Stimulated activated CD8-positive, alpha-beta memory T cell treated with anti-CD3 and anti-CD28 coated beads, Interleukin-4, amount 100 ng/mL, for 4 hours (primary cell): ENCODE measurements at places on chromosomes 2 and 18.
A peak's percentile ranks its signal among the peaks of the same experiment; 100 is the strongest.

DNA sequence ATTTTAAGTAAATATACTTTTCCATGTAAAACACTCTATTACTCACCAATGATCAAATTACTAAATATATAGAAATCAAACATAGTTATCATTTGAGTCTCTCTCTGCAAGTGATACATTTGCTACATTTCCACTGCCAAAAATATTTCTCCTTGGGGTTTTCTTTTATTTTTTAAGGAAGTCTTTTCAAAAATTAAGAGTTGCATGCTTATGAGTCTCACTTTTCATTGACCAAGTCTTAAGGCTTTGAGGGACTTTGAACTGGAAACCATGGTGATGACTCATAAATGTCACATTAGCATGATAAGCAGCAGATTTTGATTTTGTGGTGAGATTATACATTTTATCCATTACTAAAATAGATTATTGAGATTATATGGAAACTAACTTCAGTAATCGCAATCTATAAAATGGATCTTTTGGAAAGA lies 152.9 kb downstream of the FAM124B start:
- DNase-seq, result no peak

DNA sequence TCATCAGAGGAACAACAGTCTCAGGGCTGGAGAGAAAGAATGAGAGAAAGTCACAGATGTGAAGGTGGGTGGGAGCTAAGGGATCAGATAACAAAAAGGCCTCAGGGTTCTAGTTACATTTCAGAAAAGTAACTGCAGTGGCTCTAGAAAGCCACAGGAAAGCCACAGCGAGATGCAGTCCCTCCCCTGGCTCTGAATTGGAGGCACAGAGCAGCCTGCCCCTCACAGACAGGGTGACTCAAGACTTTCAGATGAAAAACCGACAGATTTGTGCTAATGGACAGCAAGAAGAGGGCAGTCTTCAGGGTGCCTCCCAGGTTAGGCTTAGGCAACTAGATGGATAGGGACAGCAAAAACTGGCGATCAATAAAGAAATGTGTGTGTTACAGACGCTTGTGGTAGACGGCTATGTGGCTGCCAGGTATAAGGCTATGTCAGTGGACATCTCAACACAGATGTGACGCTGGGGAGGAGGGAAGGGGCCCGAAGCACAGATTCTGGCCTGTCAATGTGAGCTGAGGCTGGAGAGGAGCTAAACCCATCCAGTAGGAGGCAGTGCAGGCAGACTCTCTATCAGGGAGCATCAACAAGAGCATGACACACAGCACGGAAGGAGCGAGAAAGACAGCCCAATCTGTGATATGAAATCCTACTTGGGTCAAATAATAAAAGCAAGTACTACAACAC lies 26.2 kb downstream of the UNC50 start:
- DNase-seq, result no peak

GRCh38 chr2:65363879-65364666 lies 68.3 kb downstream of the SPRED2 start:
- no peak for DNase-seq

- DNase-seq, result peak; percentile 56
Observed at GRCh38 chr2:97718051-97718882, 4.9 kb downstream of the ZAP70 start.

- DNase-seq, result no peak
Observed at GRCh38 chr18:23881778-23882177, 132.8 kb upstream of the TTC39C start.

- DNase-seq, result no peak
Observed at GRCh38 chr2:37332560-37332959, 7.9 kb upstream of the PRKD3 start.

GRCh38 chr2:203893401-203893800 lies 25.8 kb downstream of the CTLA4 start:
- no peak for DNase-seq

- DNase-seq, result no peak
Observed at GRCh38 chr2:208315081-208315788, 49.2 kb downstream of the PIKFYVE start.

- DNase-seq, result no peak
Observed at GRCh38 chr18:49677081-49677480, 115.2 kb downstream of the LIPG start.

GRCh38 chr18:65547046-65547445 lies 203.8 kb upstream of the CDH7 start:
- DNase-seq, result no peak

- DNase-seq, result no peak
Observed at GRCh38 chr2:135227386-135227785, 175.3 kb downstream of the RAB3GAP1 start.

GRCh38 chr18:56873441-56874140 lies 222.4 kb downstream of the WDR7 start:
- no peak for DNase-seq

DNA sequence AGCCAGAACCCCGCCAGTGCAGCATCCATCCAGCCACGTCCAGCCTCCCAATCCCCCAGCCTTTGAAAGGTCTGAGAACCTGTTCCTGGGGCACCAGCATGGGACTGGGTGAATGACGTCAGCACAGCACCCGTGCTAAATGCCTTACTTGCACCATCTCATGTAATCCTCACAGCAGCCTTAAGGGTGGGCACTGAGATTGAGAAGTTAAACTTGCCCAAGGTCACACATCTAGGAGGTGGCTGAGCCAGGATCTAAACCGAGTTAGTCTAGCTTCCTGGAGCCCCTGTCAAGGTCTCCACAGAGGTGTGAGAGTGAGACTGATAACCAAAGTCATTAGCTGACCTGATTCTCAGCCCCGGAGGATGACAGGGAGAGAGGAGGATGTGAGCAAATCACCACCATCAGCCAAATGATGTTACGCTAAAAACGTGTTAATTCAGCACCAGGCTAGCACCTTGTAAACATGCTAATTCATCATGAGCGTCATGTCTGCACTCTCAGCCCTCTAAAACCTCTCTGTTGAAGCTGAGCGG lies 4.6 kb downstream of the CD8A start:
- no peak for DNase-seq

DNA sequence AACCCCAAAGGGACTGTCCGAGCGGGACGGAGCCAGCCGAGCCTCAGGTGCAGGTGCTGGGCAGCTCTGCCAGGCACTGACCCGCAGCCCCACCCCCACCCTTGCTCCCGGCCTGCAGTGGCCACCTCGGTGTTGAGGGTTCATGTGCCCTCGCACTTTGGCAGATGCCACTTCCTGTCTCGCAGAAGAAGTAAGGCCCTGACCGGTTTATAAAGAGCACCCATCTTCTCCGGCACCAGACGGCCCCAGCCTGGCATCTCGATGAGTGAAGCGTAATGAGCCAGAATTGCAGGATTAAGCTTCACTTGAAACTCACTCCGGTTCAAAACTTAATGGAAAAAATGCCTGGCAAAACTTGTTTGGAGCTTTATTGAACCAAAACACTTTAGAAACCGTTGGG lies 10.9 kb upstream of the NFATC1 start:
- DNase-seq, result no peak

DNA sequence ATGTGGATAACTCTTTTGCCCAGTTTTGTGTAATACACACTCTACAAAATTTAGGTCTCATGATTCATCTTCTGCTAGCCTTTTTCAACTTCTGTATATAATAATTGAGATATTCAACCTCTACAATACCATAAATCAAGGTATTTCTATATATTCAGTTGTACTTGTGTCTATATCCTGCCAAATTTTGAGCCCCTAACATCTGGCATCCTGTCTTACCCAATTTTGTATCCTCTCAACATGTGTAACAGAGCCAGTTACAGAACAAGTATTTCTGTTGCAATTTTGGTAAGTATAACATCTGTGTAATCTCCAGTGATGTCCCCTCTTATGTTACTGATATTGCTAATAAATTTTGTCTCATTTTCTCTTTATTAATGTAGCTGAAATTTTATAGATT lies 145.8 kb downstream of the TRIB2 start:
- DNase-seq, result no peak

GRCh38 chr2:45745231-45745630 lies 93.8 kb downstream of the PRKCE start:
- DNase-seq, result no peak

DNA sequence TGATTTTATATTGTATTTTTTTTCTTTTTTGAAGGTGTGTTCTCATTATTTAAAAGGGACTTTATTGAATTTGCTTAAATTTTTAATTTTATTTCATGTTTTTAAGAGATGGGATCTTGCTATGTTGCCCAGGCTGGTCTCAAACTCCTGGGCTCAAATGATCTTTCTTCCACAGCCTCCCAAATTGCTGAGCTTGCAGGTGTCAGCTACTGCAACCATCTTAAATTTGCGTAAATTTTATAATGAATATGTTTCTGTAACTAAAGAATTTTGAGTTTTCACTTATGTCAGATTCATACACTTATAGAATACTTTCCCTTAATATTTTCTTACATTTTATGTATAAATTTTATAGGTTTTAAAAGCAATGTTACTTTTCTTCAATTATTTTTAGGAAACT lies 157.8 kb downstream of the ZNF804A start:
- DNase-seq, result no peak

DNA sequence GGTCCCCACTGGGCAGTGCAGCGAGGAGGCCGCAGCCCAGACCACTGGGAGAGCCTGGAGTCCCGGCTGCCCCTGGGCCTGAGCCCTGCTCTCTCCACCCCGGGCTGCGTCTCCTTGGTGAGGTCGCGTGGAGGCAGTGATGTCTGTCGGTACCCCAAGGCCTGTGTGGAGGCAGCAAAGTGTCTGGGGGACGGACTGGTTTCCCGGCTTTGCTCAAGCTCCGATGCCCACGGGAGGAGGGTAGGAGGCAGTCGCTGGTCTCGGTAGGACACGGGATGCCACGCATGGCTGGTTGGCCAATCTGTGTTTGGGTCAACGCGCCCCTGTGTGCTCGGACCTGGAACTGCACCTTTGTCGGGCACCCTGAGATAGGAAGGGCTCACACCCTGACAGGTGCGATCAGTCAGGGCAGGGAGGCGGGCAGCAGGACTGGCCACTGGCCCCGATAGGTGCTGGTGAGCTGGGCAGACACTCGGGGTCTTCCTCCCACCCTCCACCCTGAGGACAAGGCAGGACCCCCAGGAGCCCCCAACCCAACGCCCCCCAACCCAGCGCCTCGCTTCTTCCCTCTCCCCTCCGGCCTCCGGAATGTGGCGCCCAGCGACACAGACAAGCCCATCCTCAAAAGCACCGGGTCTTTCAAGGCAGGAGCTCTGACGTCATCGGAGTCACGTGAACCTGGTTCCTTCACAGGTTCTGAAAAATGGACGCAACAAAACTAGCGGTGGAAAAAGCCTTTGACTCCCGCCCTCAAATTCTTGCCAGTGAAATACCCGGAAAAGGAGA lies 288.6 kb downstream of the NDUFA10 start:
- no peak for DNase-seq

DNA sequence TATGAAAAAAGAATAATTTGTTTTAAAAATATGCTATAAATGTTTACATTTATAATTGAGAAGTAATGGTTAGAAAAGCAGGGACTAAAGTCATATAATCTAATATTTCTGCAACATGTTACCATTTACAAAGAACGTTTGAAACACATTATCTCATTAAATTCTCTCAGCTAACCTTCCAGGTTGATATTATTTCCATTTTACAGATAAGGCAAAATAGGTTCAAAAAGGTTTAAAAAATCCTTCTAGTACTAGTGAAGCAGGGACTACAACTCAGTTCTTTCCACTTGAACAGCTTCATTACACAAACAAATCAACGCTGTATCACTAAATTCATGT lies 875 bp downstream of the FASTKD1 start:
- DNase-seq, result no peak

GRCh38 chr2:207071820-207072219 lies 93.9 kb downstream of the KLF7 start:
- DNase-seq, result no peak

- no peak for DNase-seq
Observed at GRCh38 chr2:126222278-126222677, 433.7 kb upstream of the GYPC start.

GRCh38 chr2:850429-850828 lies 100.2 kb upstream of the SNTG2 start:
- DNase-seq, result no peak

- no peak for DNase-seq
Observed at GRCh38 chr2:80281049-80281448, 23.5 kb downstream of the LRRTM1 start.

DNA sequence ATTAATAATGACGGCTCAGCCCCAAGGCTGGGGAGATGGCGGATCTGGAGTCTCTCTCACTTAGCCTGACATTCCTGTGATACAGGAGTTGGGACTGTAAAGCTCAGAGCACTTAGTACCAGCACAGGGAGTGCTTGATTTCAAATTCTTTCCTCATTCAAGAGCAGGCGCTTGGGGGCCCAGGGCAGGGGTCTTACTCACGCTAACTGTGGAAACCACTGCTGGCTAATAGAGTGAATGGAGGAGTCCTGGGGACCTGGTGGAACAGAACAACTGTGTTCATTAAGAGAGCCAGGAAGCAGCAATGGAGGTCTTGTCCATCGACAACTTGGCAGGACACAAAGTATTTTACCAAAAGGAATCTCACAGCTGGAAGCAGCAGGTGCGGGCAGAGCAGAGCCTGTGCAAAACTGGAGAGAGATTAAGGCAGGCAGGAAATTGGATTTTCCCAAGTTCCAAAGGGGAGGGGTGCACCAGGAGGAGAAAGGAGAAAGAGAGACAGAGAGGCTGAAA lies 358.9 kb downstream of the TNS1 start:
- no peak for DNase-seq
